ENCODE measurements at places on chromosomes 16 and 17.

- no peak for DNase-seq
These were observed 100.0 kb upstream of the ZNF469 start for GRCh38 chr16:88282564-88283395.

GRCh38 chr16:88315543-88316105 lies 67.1 kb upstream of the ZNF469 start:
- DNase-seq = no peak

DNA sequence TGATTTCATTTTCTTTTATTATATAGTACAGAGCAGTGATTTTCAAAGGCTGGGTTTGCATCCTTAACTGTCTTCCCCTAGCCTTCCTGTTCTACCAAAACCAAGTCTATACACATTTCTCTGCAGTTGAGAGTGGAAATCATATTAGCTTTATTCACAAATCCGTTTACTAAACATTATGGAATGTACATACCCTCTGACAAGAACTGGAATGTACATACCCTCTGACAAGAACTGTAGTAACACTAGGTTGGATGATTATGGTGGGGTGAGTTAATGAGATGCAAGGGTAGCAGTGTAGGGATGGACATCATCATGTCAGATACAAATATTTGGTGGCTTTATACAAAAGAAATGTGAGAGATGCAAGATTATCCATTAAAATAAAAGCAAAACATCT lies 154.8 kb downstream of the CYB561 start:
- no peak for DNase-seq

- DNase-seq = no peak
These were observed 94.3 kb downstream of the SSH2 start for GRCh38 chr17:29835435-29836351.

- DNase-seq = no peak
These were observed 2.2 kb downstream of the HAGHL start for GRCh38 chr16:728890-729744.
